Neural crest cell (in vitro differentiated cells): ENCODE measurements at places on chromosomes 6 and 20. TPM values are rescaled to one million over a fixed set of nuclear protein-coding genes. Genes with fewer than 3 reads are reported as not detected.

The ANKRD66 gene
- not detected in 2 replicates for total RNA-seq

The ASIP gene
- not detected in 2 replicates for total RNA-seq

The HLA-DMB gene
- total RNA-seq = 0.59 and 0.63 TPM in 2 replicates

DNA sequence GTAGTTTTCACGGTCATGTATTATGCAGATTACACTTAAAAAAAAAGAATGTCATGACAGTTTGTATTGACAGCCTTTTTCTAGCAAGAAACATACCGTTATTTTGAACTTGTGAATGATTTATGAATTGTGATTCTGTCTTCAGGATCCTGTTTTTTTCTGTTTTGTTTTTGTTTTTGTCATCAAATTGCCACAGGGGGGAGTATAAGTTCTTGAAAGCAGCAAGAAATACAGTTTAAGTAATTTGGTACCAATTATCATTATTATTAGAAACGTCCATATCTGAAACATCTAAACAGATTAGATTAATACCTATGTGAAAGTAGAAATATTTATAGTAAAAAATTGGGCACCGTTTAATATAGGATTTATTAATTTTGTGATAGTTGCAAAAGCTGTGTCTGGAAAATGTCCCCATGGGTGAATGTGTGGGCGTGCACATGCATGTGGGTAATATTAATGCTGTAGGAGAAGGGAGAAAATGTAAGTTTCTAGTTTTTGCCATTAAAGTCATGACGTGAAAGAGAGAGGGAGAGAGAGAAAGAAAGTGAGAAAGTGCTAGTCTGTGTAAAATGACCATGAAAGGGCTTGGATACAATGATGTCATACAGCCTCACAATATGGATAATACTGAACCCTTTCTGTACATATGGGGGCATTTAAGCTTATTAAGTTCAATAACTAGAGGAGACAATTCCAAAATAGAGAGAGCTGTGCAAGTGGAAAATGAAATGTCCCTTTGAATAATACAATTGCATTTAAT is 9.4 kb upstream of the CCN2 start:
- H3K27me3 ChIP-seq = no peaks in the 10 kb centered on the region
- H3K4me1 ChIP-seq = no peaks in the 10 kb centered on the region
- H3K4me3 ChIP-seq = no peak overlapping the region
- H3K27ac ChIP-seq = no peak overlapping the region
- no peak for DNase-seq
- no peaks in the 10 kb centered on the region for H3K36me3 ChIP-seq

- peaks cover 6% of the 10 kb centered on the region for H3K4me1 ChIP-seq
- H3K27ac ChIP-seq = no peak within 1 kb of the TSS
- H3K36me3 ChIP-seq = no peaks in the 10 kb centered on the region
- peak; percentile 72 for DNase-seq
Measured at GRCh38 chr6:106360410-106360988, at the start of gene CRYBG1. CRYBG1 (plus strand) TSS chr6:106360717; CDS start chr6:106360909, 192 bp downstream.

DNA sequence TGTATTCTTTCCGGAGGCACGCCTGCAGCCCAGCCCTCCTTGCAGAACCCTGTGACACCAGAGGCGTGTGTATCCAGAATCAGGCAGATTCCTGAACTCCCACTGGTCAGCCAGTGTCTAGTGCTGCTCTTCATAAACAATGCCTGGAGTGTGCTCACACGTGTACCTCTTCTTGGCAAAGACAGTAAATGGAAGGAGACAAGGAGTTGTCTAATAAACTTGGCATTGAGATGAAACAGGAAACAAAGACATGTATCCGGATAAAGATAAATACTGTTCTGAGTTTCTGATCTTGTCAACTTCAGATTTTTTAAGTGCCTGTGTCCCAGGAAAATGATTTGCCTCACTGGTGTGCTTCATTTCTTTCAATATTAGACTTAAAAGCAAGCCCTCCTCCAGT is 1.7 kb downstream of the RPS6KA2 start:
- H3K36me3 ChIP-seq = no peaks in the 10 kb centered on the region
- peaks cover 3% of the 10 kb centered on the region for H3K27me3 ChIP-seq
- H3K4me1 ChIP-seq = peaks cover 43% of the 10 kb centered on the region
- DNase-seq = no peak

- no peak for DNase-seq
- H3K36me3 ChIP-seq = no peaks in the 10 kb centered on the region
- H3K27me3 ChIP-seq = peaks cover 55% of the 10 kb centered on the region
Measured at GRCh38 chr20:1784586-1784985, 110.6 kb upstream of the SIRPA start.

DNA sequence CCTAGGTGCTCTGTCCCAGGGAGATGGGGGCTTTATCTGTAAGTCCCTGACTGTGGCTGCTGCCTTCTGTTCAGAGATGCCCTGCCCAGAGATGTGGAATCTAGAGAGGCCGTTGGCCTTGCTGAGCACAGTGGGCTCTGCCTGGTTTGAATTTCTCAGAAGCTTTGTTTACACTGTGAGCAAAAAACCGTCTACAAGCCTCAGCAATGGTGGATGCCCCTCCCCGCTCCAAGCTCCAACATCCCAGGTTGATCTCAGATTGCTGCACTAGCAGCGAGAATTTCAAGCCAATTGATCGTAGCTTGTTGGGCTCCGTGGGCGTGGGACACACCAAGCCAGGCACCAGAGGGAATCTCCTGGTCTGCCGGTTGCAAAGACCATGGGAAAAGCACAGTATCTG is 16.3 kb upstream of the RPP40 start:
- peaks cover 4% of the 10 kb centered on the region for H3K4me1 ChIP-seq
- H3K27ac ChIP-seq = no peak overlapping the region
- H3K36me3 ChIP-seq = peaks cover 9% of the 10 kb centered on the region
- H3K27me3 ChIP-seq = no peaks in the 10 kb centered on the region

GRCh38 chr20:17457079-17457478 is 74.1 kb downstream of the BFSP1 start:
- no peaks in the 10 kb centered on the region for H3K36me3 ChIP-seq
- H3K4me1 ChIP-seq = no peaks in the 10 kb centered on the region
- no peaks in the 10 kb centered on the region for H3K27me3 ChIP-seq
- H3K27ac ChIP-seq = no peak overlapping the region
- no peak overlapping the region for H3K4me3 ChIP-seq
- DNase-seq = no peak

- peaks cover 7% of the 10 kb centered on the region for H3K36me3 ChIP-seq
- H3K4me1 ChIP-seq = no peaks in the 10 kb centered on the region
- H3K27ac ChIP-seq = no peak overlapping the region
- DNase-seq = no peak
Measured at GRCh38 chr6:130843575-130844320, 16.5 kb downstream of the SMLR1 start.

GRCh38 chr6:105322499-105323225 is 80.2 kb downstream of the PREP start:
- no peak overlapping the region for H3K27ac ChIP-seq
- DNase-seq = no peak
- H3K36me3 ChIP-seq = peaks cover 9% of the 10 kb centered on the region
- no peaks in the 10 kb centered on the region for H3K27me3 ChIP-seq
- peaks cover 15% of the 10 kb centered on the region for H3K4me1 ChIP-seq

- peaks cover 19% of the 10 kb centered on the region for H3K4me1 ChIP-seq
- H3K4me3 ChIP-seq = peak overlapping the region; percentile 2
- no peak overlapping the region for H3K27ac ChIP-seq
Measured at GRCh38 chr6:125097186-125097585, 56.4 kb upstream of the TPD52L1 start.

GRCh38 chr6:109296452-109296851 is 85.8 kb downstream of the CD164 start:
- no peak overlapping the region for H3K4me3 ChIP-seq
- H3K27me3 ChIP-seq = peaks cover 6% of the 10 kb centered on the region
- H3K36me3 ChIP-seq = no peaks in the 10 kb centered on the region
- no peak overlapping the region for H3K27ac ChIP-seq

The MOXD1 gene
- 83.6 and 89.4 TPM in 2 replicates for total RNA-seq

The THBD gene
- 0.12 and 0.16 TPM in 2 replicates for total RNA-seq

GRCh38 chr6:73452107-73452461 is at the start of gene CGAS:
CGAS (minus strand) TSS chr6:73452297; CDS start chr6:73452181, 116 bp downstream.
- peaks cover 17% of the 10 kb centered on the region for H3K27me3 ChIP-seq
- H3K36me3 ChIP-seq = no peaks in the 10 kb centered on the region
- H3K27ac ChIP-seq = no peak within 1 kb of the TSS

The REM1 gene
- not detected in 2 replicates for total RNA-seq

DNA sequence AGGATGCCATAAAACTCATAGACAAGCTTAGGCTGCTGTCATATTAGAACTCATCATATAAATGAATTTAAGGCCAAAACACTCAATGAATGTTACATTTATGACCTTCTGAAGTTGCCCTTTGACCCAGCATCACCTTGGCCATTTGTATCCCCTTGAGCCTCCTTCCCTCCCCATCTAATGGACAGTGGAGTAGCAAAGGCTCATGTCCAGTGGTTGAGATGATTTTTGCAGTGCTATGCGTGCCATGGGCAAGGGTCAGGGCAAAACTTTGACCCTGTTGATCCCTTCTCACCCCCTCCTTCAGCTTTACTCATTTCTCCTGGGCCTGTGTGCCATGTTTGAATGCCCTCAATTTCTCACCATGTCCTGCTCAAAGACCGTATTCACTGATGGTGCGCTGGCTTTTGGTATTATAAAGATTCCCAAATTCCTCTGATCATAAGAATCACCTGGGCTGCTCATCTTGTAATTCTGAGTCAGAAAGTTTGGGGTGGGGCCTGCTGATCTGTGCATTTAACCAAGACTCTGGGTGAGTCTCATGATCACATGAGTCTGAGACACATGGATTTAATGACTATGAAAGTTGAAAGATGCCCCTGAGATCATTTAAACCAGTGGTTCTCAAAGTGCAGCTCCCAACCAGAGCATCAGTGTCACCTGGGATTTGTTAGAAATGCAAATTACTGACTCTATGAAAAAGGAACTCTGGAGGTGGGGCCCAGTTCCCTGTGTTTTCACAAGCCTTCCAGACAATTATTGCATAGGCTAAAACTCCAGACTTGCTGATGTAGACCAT is 57.5 kb upstream of the IL20RA start:
- H3K4me3 ChIP-seq = no peak overlapping the region
- no peaks in the 10 kb centered on the region for H3K27me3 ChIP-seq
- H3K27ac ChIP-seq = no peak overlapping the region
- peaks cover 3% of the 10 kb centered on the region for H3K36me3 ChIP-seq
- DNase-seq = no peak
- H3K4me1 ChIP-seq = no peaks in the 10 kb centered on the region

- no peak overlapping the region for H3K27ac ChIP-seq
- peaks cover 9% of the 10 kb centered on the region for H3K27me3 ChIP-seq
- H3K4me3 ChIP-seq = no peak overlapping the region
- no peaks in the 10 kb centered on the region for H3K36me3 ChIP-seq
- no peak for DNase-seq
Measured at GRCh38 chr6:16134430-16134829, 5.5 kb downstream of the MYLIP start.

DNA sequence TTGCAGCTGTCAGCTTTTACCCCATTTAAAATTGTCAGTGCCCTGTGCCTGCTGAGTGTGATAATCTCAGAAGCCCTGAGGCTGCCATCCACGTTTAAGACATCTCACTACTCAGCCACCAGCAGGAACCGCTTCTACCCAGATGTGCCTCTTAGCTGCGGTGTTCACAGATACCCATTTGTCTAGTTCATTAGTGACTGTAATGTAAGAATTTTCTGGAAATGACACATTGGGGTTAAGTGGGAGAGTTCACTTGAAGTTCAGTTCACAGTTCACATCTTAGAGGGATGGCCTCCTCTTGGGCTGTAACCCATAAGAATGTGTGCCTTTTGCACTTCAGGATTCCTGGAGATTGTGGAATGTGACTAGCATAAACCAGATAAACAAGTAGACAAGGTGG is 477.7 kb downstream of the BTBD3 start:
- DNase-seq = no peak
- H3K27me3 ChIP-seq = no peaks in the 10 kb centered on the region
- no peak overlapping the region for H3K4me3 ChIP-seq
- no peak overlapping the region for H3K27ac ChIP-seq
- H3K36me3 ChIP-seq = no peaks in the 10 kb centered on the region
- H3K4me1 ChIP-seq = no peaks in the 10 kb centered on the region

GRCh38 chr6:27059621-27060425 is 187.7 kb upstream of the PRSS16 start:
- no peak overlapping the region for H3K27ac ChIP-seq
- H3K27me3 ChIP-seq = peaks cover 6% of the 10 kb centered on the region
- H3K4me1 ChIP-seq = no peaks in the 10 kb centered on the region
- H3K36me3 ChIP-seq = no peaks in the 10 kb centered on the region

GRCh38 chr6:15220062-15220461 is 25.8 kb upstream of the JARID2 start:
- no peaks in the 10 kb centered on the region for H3K36me3 ChIP-seq
- no peak for DNase-seq
- no peaks in the 10 kb centered on the region for H3K27me3 ChIP-seq
- H3K27ac ChIP-seq = no peak overlapping the region
- no peak overlapping the region for H3K4me3 ChIP-seq
- H3K4me1 ChIP-seq = peaks cover 10% of the 10 kb centered on the region

GRCh38 chr20:44279228-44279627 is 31.8 kb downstream of the FITM2 start:
- H3K4me3 ChIP-seq = no peak overlapping the region
- DNase-seq = no peak
- no peak overlapping the region for H3K27ac ChIP-seq

DNA sequence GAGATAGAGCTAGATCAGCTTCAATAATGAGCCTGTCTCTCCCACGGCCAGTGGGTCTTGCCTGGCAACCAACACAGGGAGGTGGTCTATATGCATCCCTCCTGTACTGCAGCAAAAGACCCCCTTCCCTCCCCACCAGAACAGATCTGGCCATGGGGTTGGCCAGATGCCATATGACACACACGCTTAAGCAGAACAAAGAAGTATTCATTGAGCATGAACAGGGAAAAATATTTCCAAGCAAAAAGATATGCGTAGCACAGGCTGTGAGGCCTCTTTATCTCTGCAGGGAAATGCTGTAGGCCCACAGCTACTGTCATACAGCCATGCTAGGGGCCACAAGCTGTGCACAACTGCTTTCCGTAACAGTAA is 73.4 kb upstream of the NRSN1 start:
- no peaks in the 10 kb centered on the region for H3K36me3 ChIP-seq
- peak overlapping the region; percentile 93 for H3K27ac ChIP-seq
- H3K27me3 ChIP-seq = no peaks in the 10 kb centered on the region
- no peak overlapping the region for H3K4me3 ChIP-seq
- H3K4me1 ChIP-seq = peaks cover 13% of the 10 kb centered on the region
- DNase-seq = no peak

GRCh38 chr6:101085327-101085726 is 204.2 kb upstream of the ASCC3 start:
- no peak overlapping the region for H3K4me3 ChIP-seq
- H3K36me3 ChIP-seq = peaks cover 5% of the 10 kb centered on the region
- DNase-seq = no peak
- H3K27ac ChIP-seq = no peak overlapping the region
- H3K27me3 ChIP-seq = no peaks in the 10 kb centered on the region
- peaks cover 8% of the 10 kb centered on the region for H3K4me1 ChIP-seq

The MOG gene
- total RNA-seq = not detected in 2 replicates

The TMEM200A gene
- 2.9 and 3.2 TPM in 2 replicates for total RNA-seq

The AAR2 gene
- total RNA-seq = 33.0 and 33.2 TPM in 2 replicates

- peaks cover 5% of the 10 kb centered on the region for H3K27me3 ChIP-seq
- H3K4me1 ChIP-seq = peaks cover 5% of the 10 kb centered on the region
- peaks cover 3% of the 10 kb centered on the region for H3K36me3 ChIP-seq
- no peak overlapping the region for H3K27ac ChIP-seq
- DNase-seq = no peak
- H3K4me3 ChIP-seq = no peak overlapping the region
Measured at GRCh38 chr20:57651881-57652605, 31.8 kb upstream of the ZBP1 start.

GRCh38 chr6:107244742-107245480 is 129.6 kb upstream of the BEND3 start:
- DNase-seq = no peak
- H3K36me3 ChIP-seq = peaks cover 4% of the 10 kb centered on the region
- no peak overlapping the region for H3K27ac ChIP-seq
